ENCODE measurements at places on chromosomes 7 and 10.

GRCh38 chr7:139181404-139181803 is 49.6 kb upstream of the UBN2 start:
- DNase-seq: no peak

DNA sequence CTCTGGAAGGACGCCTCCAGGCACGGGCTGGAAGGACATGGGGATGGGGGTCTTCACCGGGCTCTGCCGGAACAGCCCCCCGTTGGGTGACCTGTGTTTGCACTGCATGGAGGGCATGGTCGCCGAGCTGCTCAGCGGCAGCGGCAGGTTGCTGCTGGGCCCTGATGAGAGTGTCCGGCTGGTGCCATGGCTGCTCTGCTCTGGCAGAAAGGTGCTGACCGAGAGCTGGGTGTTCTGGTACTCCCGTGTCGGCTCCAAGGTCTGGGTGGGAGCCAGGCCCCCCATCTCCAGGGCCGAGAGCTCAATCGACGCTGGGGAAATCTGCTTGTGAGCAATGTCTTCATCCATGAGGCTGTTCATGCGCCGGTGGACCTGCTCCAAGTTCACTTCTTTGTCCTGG is 764.3 kb downstream of the GRID1 start:
- no peak for DNase-seq

GRCh38 chr7:98826811-98827231 is 43.0 kb downstream of the TMEM130 start:
- DNase-seq: no peak

- DNase-seq: no peak
These were observed 7.4 kb upstream of the MICALL2 start for GRCh38 chr7:1466524-1467271.

DNA sequence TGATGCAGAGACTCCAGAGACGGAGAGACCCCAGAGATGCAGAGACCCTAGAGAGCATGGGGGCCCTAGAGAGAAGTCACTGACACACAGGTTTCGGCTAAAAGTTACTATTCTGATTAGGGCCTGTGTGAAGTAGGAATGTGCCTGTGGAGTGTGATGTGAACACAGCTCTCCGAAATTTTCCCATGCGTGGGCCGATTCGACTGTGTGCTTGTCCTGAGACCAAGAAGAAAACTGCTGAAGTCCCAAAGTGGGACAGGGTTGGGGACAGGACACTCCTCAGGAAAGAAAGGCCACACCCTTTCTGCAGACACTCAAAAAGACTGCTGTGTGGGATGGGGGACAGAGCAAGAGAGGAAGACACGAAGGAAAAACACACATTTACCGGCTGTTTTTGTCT is 533.5 kb downstream of the PTPRN2 start:
- DNase-seq: no peak
